Neural crest cell (in vitro differentiated cells): ENCODE measurements at places on chromosomes 6 and 20.

GRCh38 chr20:50558483-50558925 lies 48.3 kb downstream of the PTPN1 start:
- DNase-seq = no peak

GRCh38 chr20:61477451-61477861 lies 225.4 kb downstream of the CDH4 start:
- no peak for DNase-seq

DNA sequence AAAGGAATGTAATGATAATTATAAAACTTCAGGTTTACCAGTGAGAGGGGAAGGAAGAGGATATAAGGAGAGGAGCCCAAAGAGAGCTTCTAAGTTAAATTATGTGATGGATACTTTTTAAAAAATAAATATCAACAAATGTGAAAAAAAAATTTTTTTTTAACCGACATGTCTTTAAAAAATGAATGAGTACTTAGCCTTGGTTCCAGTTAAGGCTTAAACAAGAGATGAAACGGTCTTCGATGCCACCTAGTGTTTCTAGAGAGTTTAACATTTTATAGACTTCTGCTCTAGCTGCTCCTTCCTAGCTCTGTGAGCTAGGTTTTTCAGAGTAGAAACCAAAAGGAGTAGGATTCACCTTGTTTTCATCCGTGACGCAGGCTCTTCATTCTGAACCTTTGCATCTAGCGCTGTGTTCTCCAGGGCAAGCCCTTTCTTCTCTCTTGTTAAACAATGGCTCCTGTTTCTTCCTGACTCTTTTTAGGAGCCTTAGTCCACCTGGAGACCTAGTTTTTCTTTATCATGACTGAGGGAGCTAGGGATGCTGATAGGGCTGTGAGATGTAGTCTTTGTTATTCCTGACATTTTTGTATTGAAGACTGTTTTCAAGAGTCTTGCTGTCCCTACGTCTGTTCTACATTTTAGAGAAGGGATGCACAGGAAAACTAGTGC lies 42.4 kb upstream of the GNRH2 start:
- no peak for DNase-seq

- DNase-seq = no peak
Measured at GRCh38 chr6:130681028-130681427, 146.2 kb upstream of the SMLR1 start.

GRCh38 chr6:37589198-37589597 lies 89.5 kb upstream of the CCDC167 start:
- DNase-seq = no peak

DNA sequence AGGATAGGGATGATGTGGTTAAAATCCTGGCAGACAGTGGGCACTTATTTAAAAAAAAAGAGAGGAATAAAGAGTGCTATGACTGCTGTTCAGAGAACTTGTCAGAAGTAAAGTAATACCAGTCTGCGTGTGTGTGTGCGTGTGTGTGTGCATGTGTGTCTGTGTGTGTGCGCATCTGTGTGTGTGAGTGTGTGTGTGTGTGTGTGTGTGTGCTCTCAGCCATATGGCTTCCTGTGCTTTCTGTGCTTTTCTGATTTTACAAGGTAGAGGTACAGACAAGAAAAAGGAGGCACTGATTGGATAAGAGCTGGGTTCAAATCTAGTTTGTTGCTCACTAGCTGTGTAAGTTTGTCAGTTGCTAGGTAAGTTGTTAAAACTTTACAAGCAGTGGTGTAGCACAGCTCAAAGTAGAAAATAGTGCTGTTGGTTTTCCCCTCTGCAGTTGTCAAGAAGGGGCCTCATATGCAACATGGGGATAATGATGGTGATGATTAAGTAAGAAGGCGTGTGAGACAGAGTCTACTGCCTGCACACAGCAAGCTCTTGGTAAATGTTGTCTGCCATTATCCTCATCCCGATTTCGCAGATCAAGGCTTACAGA lies 155.3 kb upstream of the ZNF217 start:
- no peak for DNase-seq

- no peak for DNase-seq
Measured at GRCh38 chr20:58883241-58883691, 30.8 kb downstream of the GNAS start.

DNA sequence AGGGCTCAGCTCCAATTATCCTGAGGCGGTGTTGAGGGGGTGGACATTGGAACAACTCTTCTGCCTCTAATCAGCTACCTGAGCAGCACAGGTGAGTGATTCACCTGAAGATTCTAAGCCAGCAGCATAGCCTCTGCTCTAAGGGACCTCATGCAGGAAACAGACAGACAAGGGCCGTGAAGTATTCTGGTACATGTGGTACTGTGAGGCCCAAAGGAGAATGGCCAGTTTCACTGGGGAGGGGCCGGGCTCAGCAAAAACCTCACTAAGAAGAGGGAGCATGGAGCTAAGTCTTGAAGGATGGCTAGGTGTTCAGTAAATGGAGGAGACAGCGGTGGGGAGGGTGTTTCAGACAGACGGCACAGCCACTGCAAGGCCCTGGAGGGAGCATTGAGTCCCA lies 58.5 kb upstream of the CCDC167 start:
- DNase-seq = no peak

DNA sequence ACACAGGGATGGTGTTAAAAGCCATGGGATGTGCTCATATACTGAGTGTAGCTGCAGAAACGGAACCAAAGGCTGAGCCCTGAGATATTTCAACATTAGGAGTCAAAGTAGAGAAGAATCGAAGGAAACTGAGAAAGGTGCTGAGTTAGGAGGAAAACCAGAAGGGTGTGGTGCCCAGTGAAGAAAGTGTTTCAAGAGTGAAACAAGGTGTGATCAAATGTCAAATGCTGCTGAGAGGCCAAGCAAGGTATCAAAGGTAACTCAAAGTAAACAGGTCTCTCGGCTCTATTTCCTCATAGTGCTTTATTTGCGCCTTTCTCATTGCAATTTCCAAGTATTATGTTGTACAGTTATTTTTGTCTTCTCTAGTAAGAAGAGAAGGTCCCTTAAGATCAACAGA lies 94.1 kb downstream of the PRDM1 start:
- DNase-seq = no peak

- no peak for DNase-seq
Measured at GRCh38 chr6:134870677-134871498, 79.0 kb downstream of the ALDH8A1 start.

DNA sequence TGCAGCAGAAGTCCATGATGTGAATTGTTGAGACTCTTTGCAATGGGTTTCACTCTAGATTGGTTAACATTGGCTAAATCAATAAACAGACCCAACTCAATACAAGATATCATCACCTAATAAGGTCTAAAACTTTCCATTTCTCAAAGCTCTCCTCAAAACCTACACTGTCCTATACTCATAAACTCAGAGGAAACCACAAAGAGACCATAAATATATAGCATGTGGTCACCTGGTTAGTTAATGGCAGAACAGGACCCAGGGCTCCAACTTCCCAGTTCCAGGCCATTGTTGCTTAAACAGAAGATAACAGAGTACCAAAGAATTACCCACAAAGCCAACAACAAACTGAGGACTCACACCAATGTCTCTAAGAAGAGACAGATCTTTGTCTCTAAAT lies 12.0 kb downstream of the RTN4IP1 start:
- DNase-seq = no peak

GRCh38 chr20:58810116-58810878 lies 40.4 kb downstream of the GNAS-AS1 start:
- DNase-seq = no peak

DNA sequence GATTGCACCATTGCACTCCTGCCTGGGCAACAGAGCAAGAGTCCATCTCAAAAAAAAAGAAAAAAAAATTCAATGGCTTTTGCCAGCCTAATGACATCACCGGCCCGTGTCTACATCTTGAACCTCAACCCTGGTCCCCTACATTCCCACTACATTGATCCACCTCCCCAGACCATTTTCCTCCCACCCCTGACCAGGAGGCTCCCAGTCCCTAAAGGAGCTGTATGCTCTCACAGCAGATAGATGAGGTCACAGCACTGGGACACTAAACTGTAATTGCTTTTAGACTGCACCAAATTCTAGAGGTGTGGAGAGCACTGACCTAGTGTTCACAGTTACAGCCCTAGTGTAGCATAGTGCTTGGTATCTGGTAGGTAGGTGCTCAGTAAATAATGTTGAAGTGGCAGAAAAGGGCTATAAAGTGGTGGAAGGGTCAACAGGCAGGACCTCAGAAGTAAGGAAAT lies 10.7 kb downstream of the TGIF2 start:
- no peak for DNase-seq
